HCT116 (cell line): ENCODE measurements at places on chromosomes 4 and X.

- DNase-seq = no peak
These were observed 7.6 kb upstream of the DCLK2 start for GRCh38 chr4:150070464-150071170.

- peak; percentile 40 for DNase-seq
These were observed 886 bp upstream of the NDST3 start for GRCh38 chr4:118033148-118034052.

GRCh38 chrX:100747090-100747489 is 15.2 kb upstream of the SYTL4 start:
- no peak for DNase-seq

GRCh38 chr4:18536428-18536827 is 514.9 kb upstream of the LCORL start:
- no peak for DNase-seq
